ENCODE measurements at places on chromosomes 7 and 10. TPM values are rescaled to one million over a fixed set of nuclear protein-coding genes. Genes with fewer than 3 reads are reported as not detected.
A peak's percentile ranks its signal among the peaks of the same experiment; 100 is the strongest.

DNA sequence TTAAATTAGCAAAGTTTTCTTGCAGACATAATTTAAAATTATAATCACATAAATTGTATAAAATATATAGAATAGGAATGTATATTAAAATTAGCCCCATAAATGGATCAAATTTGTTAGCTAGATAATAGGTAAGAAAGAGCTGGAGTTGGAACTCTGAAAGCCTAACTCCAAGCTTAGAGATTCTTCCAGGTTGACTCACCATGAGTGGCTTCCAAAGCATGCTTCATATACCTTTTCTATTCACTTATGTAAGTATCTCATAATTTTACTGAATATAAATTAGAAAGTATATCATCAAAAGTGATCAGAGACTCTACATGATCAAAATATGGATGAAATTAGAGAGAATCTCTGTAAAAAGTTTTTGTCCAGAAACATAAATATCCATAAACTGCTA lies 320.7 kb upstream of the MAGI2 start:
- H3K27ac ChIP-seq = no peak overlapping the region
- no peaks in the 10 kb centered on the region for H3K36me3 ChIP-seq
- H3K4me1 ChIP-seq = peaks cover 6% of the 10 kb centered on the region
- H3K27me3 ChIP-seq = no peaks in the 10 kb centered on the region
- no peak overlapping the region for H3K4me3 ChIP-seq
- DNase-seq = no peak

The RNF148 gene
- total RNA-seq = 0.40 TPM

The PTPRZ1 gene
- 154 TPM for total RNA-seq

- H3K27ac ChIP-seq = no peak overlapping the region
- H3K36me3 ChIP-seq = no peaks in the 10 kb centered on the region
- no peaks in the 10 kb centered on the region for H3K27me3 ChIP-seq
- no peak overlapping the region for H3K4me3 ChIP-seq
- H3K4me1 ChIP-seq = peaks cover 14% of the 10 kb centered on the region
Observed at GRCh38 chr7:130875265-130875741, 141.3 kb upstream of the KLF14 start.

The ANTXRL gene
- total RNA-seq = not detected

- H3K4me3 ChIP-seq = no peak overlapping the region
- no peak for DNase-seq
- no peaks in the 10 kb centered on the region for H3K36me3 ChIP-seq
Observed at GRCh38 chr7:89311886-89312285, 516.3 kb upstream of the TEX47 start.

- peaks cover 9% of the 10 kb centered on the region for H3K4me1 ChIP-seq
- H3K27ac ChIP-seq = no peak overlapping the region
- H3K4me3 ChIP-seq = no peak overlapping the region
- no peak for DNase-seq
Observed at GRCh38 chr10:110512461-110513187, 14.9 kb downstream of the DUSP5 start.

DNA sequence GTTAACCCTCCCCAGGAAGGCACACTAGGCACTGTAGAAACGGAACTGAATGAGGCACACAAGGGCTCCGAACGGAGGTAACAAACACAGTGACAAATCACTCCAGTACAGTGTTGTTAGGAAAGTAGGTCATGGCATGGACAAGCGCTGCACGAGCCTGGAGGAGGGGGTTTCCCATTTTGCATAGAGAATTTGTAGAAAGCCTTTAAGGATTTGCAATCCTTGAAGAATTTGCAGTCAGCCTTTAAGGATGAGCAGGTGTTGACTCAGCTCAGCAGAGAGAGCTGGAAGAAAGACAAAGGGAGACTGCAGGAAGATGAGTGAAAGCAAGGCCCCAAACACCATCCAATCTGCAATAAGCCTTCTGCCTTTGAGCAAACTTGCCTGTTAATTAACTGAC lies 51.1 kb upstream of the PPP1R3C start:
- DNase-seq = peak; percentile 28
- H3K4me3 ChIP-seq = peak overlapping the region; percentile 2
- H3K27me3 ChIP-seq = no peaks in the 10 kb centered on the region

The GPR37 gene
- total RNA-seq = 0.21 TPM

DNA sequence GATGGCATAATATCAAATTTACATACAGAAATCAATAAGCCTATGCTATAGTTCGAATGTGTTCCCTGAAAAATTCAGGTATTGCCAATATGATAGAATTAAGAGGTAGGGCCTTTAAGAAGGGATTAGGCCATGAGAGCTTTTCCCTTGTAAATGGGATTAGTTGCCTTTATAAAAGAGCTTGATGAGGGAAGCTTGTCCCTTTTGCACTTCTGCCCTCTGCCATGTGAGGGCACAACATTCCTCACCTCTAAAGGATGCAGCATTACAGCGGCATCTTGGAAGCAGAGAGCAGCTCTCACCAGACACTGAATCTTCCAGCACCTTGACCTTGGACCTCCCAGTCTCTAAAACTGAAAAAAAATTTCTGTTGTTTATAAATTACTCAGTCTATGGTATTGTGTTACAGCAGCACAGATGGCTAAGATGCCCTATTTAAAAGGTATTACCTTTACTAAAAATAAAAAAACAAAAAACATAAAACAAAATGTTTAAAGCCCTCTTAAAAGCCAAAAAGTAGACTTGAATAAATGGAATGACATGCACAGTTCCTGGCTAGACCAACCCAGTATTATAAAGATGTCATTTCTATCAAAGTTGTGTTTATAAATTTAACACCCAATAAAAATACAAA lies 909.6 kb downstream of the REEP3 start:
- peak; percentile 85 for DNase-seq
- no peak overlapping the region for H3K27ac ChIP-seq
- H3K27me3 ChIP-seq = no peaks in the 10 kb centered on the region
- no peaks in the 10 kb centered on the region for H3K4me1 ChIP-seq

DNA sequence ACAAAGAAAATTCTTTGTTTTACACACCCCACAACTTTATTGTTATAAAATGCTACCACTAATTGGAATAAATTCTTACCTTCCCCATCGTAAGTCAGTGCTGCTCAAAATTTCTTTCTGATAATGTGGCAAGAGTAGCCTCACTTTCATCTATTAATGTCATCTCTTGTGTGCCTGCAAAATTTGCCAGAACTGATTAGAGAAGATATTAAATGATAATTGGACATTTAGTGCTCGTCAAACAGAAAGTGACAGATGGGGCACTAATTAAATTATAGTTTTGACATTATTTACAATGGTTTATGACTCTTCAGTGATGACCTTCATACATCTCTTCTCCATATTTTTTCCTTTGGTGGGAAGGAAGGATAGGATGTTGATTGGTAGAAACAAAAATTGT lies 690.9 kb downstream of the NXPH1 start:
- peaks cover 4% of the 10 kb centered on the region for H3K4me1 ChIP-seq
- no peak for DNase-seq
- H3K27ac ChIP-seq = no peak overlapping the region
- no peak overlapping the region for H3K4me3 ChIP-seq
